ENCODE measurements at places on chromosomes 5 and 9.

- DNase-seq: no peak
Observed at GRCh38 chr9:93701494-93702218, 125.3 kb downstream of the PHF2 start.

- DNase-seq: no peak
Observed at GRCh38 chr9:100652850-100653249, 75.0 kb downstream of the CAVIN4 start.

DNA sequence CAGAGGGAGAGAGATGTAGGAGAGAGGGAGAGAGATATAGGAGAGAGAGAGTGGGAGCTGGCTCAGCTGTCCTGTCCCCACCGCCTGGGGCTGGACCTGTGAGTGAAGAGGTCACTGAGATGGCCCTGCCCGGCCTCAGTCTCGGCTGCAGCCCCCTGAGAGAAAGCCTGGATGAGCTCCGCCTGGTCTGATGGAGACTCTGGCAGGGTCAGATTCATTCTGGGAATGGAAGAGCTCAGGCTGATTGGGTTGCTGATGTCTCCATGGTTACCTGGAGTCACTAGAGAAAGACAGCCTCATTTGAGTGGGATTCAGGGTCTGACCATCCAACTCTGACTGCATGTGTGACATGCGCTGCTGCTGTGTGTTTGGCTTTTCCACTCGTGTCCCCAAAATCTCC is 27.1 kb upstream of the SEMA4D start:
- no peak for DNase-seq

DNA sequence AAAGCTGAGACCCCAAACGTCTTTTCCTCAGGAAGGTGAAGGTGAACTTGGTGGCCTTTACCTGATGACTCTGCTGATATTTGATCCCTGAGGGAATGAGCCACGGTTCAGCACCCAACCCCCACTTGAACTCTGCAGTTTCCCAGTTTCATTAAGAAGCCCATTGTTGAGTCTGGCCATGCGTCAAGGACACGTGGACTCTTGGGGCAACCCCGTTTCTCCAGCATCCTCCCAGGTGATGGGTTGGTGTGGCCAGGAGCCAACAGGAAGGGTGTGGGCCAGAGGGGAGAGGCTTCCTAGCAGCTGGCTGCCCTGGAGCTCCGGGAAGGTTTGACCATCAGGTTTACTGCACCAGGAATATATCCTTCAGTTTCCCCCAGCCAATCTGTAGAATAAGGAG is 59.5 kb upstream of the GNE start:
- no peak for DNase-seq

GRCh38 chr5:168347368-168348083 is 56.1 kb downstream of the WWC1 start:
- no peak for DNase-seq

- DNase-seq: peak; percentile 54
Observed at GRCh38 chr5:144187699-144188294, 17.1 kb downstream of the KCTD16 start.

DNA sequence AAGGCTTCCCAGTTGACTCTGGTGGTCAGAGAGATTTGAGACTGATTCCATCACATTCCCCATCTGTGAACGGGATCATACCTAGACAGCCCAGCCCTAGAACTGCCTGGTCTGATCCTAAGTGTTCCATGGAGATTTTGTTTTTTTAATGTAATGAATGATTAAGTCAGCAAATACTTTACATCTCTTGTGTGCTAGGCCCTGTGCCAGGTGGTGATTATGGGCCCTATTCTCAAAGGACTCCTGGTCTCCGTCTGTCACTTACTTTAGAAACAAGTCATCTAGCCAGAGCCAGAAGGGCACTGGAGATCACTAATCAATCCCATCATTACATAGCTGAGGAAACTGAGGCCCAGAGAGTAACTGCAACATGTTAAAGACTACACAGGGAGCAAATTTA is 1.1 kb upstream of the GPX3 start:
- no peak for DNase-seq

GRCh38 chr5:32249668-32250067 is 63.1 kb downstream of the MTMR12 start:
- DNase-seq: no peak

All from CD8-positive, alpha-beta T cell (primary cell).